Stimulated activated CD8-positive, alpha-beta memory T cell treated with anti-CD3 and anti-CD28 coated beads, Interleukin-7, amount 100 ng/mL, for 48 hours (primary cell): ENCODE measurements at places on chromosomes 2 and 18.

DNA sequence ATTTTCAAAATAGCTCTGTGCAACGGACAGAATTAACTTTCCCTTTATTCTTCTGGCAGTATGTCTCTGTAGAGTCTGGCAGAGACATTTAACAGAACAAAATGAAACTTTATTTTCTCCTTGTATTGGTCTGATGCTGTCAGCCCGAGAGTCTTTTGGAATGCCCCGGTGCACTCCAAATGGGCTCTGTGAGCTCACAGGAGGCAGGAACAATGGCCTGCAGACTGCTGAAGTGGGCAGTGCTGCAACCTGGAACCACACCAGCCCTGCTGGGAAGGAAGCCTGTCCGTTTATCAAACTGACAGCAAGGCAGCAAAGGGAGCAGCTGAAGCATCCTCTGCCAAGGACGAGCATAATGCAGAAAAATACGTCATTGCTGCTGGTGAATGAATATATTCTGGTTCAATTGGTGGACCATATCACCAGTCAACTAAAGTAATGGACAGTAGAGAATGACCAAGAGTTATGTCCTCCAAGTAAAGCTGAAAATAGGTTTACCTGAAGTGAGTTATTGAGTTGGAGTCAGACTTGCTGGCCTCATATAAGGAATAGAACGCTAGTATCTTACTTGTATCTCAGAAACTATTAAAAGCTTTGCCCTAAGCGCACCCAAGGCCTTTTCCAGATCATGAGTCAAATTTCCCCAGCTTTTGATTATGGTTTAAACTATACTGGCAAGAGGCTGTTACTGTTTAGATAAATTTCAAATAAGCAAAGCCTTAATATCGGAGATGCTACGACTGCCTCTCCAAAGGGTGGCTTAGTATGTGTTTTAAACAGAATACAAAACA is 207.6 kb upstream of the TANK start:
- DNase-seq = no peak

GRCh38 chr2:239495791-239496233 is 95.0 kb upstream of the HDAC4 start:
- DNase-seq = no peak

DNA sequence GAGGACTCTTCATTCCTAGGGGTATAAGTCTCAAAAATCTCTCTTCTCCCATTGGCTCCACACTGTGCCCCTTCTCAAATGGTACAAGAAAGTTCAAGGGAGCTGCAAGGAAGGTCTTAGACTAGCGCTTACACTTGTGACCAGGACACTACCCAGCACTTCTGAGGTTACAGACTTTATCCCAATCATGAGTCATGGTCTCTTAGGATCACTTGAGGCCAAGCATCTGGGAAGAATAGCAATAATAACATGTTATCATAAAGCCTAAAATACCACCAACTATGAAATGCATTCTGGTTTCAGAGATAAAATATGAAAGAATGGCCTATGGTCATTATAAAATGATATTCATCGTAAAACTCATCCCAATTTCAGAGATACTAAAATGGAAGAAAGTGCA is 309.9 kb upstream of the PKDCC start:
- DNase-seq = no peak

GRCh38 chr18:22872900-22873537 is 60.1 kb upstream of the RBBP8 start:
- no peak for DNase-seq

- DNase-seq = no peak
These were observed 56.4 kb upstream of the LRRC30 start for GRCh38 chr18:7174344-7175095.

DNA sequence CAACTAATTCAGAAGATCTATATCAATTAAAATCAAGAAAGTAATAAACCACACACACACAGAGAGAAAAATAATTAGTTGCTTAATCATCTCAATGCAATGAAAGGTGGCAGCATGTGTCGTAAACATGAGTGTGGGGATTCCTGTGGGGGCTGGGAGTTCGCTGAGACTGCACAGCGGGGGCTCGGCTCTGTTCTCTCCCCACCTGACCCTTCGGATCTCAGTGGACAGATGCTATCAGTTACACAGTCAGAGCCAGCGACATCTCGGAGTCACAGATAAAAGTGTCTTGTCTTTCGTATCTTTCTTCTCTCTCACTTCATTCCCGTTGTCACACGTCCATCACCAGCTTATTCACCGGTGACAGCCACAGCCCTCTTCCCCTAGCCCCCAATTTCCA is 37.1 kb downstream of the COLEC12 start:
- DNase-seq = no peak

- DNase-seq = no peak
These were observed 32.2 kb upstream of the SPRED2 start for GRCh38 chr2:65464604-65465003.

- DNase-seq = no peak
These were observed 88.7 kb downstream of the MYO1B start for GRCh38 chr2:191333911-191334357.

DNA sequence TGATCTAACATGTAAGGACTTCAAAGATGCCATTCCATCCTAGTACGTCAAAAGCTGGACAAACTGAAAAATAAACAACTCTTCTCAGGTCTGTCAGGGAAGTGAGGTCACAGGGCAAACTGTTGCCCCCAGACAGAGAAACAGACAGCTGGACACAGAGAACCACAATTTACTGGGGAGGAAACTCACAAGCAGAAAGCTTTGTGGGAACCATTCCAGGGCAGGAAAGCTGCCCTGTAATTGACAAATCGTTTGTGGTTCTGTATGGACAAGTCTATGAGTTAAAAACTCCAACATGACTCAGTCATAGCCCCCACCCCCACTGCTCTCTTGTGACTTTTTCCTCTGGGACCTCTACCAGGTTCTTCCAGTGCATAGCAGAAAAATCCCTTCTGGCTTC is 28.4 kb downstream of the MCEE start:
- no peak for DNase-seq
